A549 (cell line): ENCODE measurements at places on chromosomes 3 and 15.

GRCh38 chr15:99474909-99475753 lies 90.7 kb upstream of the MEF2A start:
- no peak for DNase-seq

DNA sequence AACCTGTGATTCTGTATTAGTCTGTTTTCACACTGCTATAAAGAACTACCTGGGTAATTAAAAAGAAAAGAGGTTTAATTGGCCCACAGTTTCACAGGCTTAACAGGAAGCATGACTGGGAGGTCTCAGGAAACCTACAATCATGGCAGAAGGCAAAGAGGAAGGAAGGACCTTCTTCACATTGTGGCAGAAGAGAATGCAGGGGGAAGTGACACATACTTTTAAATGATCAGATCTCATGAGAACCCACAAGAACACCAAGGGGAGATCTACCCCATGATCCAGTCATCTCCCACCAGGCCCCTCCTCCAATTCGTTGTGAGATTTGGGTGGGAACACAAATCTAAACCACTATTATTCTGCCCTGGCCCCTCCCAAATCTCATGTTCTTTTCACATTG lies 6.1 kb downstream of the ZKSCAN7 start:
- DNase-seq: no peak

DNA sequence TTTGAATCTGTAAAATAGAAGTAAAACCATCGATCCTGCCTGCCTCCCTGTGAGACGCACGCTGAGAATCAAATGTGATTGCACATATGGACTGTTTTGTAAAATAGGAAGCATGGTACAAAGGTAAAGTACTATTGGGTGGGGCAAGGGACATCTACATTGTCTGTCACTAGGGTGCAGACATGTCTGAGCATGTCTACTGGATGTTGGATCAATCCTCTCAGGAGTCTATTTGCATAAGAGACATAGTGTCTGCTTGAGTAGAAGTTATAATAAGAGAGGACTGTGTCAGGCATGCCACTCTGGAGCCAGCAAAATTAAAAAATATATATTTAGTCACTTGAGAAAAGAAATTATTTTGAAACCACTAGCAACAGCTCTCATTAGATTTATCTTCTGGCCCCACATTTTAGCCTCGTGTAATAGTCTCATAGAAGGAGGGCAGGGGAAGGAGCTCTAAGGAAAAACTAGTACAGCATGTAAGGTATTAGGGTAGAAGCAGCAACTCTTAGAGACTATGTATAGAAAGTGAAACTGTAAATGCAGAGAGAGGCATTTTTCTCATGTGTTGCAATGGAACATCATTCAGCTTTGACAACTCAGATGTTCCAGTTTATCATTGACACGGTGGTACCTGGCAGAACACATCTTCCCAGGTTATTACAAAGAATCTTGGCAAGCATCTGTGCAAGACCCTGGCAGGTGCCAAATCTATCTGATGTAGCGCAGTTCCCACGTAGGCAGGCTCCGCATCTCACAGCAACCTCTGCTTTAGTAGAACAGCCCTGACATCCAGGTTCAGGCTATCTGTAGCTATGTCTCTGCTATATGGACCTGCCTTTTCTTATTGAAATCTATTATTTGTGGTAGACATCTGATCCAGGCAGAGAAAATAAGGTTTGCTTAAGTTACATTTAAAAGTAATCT lies 85.2 kb upstream of the CHL1 start:
- DNase-seq: peak; percentile 6

DNA sequence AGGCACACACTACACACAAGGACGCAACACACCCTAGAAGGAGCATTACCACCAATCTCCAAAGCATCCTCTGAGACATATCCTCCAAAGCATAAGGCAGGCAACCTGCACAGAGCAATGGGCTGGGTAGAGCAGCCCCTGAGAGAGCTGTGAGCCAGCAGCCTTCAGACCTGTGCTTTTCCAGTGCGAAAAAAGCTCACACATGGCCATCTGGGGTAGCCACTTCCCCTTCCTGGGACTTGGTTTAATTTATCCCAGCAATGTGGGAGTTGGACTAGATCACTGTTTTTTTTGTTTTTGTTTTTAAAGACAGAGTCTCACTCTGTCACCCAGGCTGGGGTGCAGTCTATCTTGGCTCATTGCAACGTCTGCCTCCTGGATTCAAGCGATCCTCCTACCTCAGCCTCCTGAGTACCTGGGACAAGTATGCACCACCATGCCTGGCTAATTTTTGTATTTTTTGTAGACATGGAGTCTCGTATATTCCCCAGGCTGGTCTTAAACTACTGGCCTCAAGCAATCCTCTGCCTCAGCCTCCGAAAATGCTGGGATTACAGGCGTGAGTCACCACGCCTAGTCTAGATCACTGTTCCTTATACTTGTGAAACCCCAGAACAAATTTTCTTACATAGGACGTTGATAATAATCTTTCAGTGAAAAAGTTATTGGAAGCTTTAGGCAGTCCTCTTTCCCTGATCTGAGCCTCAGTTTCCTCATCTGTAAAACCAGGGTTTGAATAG lies 18.9 kb downstream of the PTPN23 start:
- DNase-seq: no peak

DNA sequence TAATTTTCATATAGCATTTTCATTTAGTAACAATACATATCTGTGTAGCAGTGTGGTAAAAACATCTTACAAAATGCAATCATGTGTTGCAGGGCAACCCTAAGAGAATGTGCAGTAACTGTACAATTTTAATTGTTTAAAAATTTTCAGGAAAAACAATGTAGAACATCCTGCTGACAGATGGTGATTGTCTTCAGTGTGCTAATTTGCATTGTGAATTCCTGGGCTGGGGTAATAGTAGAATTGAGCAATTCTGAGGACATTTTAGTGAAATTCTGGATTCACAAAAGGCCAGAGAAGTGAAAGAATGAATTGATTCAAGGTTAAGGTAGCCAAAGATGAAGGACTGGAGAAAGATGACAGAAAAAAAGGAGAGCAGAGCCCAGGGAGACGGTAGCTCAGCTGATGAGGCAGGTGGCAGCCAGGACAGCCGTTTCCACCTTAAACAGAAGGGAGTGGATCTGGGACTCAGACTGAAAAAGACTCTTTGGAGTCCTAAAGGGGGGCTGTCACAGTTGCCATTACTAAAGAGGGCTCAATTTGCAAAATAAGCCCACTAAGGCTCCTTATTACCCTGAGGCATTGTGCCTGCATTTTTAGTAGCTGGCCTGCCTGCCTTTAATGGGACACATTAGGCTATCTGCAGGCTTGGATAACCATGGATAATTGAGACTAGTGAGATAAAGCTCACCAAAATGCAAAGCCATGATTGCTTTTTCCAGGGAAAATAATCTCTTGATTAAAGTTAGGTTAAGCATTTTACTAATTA lies 8.6 kb downstream of the MAP3K13 start:
- no peak for DNase-seq

DNA sequence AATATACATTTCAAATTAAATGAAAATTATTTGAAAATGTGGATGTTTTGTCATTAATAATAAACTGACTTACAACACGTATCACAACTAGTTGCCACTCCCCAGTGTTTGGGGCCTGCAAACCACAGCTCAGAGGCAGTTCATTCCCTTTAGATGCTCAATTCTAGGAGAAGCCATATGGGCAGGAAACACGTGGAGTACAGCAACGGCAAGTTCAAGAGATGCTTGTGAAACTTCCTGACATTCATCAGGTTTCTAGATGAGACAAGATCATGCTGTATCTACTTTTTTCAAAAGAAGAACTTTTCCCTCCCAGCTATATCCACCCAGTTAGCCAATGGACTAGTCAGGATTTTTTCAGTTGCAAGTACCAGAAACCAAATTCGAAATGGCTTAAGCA lies 17.6 kb upstream of the PLA2G4D start:
- no peak for DNase-seq

DNA sequence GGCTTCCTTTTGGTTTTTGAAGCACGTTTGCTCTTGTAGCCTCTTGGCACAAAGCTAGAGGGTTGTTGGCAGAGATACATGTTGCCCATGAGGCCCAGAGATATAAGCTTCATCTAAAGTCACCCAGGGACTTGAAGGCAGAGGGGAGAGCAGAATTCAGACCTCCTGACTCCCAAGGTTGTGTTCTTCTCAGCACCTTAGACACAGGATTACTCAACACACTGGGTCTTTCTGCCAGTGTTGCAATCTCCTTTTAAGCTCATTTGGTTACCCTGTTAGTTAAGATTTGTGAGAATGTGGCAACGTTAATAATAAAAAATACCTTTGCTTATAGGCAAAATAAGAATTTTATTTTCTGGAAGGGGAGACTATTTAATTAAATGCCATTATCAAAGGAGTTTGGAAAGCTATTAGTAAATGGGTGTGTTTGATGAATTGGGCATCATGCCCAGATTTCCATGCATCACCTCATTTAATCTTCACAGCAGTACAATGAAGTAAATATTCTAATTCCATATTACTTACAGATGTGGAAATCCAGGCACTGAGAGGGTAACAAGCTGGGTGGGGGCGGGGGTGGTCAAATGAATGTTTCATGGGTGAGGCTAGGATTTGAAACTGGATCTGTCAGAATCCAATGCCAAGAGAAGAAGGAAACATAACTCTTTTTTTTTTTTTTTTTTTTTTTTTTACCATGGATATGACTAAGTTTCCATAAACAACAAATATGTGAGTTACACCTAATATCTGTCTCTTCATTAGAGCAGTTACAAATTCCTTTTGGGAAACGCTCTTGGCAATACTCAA lies 183.3 kb downstream of the NR1D2 start:
- DNase-seq: no peak

GRCh38 chr3:35969406-35969805 lies 330.1 kb downstream of the ARPP21 start:
- no peak for DNase-seq
